ENCODE measurements at places on chromosomes 16 and 17.

DNA sequence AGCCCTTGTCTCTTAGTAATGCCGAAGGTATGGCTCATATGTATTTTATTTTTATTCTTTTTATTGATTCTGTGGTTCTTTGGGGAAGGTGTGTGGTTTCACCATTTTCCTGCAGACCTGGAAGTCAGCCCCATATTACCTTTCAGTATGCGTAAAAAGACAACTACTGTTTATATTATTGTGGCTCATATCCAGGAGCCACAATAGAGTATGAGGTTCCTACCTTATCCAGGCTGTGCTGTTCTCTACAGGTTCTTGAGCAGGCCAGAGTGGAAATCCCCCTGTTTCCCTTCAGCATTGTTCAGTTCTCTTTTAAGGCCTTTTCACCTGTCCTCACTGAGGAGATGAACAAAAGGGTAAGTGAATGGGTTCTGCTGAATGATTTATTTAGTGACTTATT, 33.2 kb downstream of the REXO5 start:
- DNase-seq, result no peak

DNA sequence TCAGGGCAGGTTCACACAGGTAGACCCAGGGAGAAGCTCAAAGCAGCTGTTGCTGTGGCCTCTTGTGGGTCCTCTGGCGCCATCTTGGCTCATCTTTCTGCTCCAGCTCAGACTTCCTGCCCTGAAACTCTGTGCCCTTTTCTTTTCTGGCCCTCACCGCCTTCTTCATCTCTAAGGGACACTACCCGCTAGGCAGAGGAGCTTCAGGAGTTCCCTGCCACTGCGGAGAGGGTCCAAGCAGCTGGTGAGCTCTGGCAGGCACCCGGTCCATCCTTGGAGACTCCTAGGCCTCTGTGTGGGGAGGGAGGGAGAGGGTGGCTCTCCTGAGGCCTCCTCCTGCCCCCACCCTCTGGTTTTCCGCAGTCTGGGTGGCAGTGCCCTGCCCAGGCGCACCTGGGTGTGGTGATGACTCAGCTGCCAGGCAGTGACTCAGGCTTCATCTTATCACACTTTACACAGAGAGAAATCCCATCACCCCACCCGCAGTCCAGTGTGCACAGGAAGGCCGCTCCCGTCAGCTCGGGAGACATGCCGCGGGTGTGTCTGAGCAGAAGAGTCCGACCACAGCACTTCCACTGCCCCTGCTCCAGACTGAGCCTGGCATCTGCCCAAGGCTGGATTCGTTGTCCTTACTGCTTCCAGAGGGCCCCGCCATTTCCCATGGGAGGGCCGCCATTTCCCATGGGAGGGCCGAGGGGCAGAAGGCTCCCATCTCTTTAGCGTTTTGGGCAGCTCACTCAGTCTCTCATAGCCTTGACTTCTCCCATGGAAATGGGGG, 7.3 kb downstream of the NT5C start:
- DNase-seq, result peak; percentile 60

GRCh38 chr17:67143318-67143717, 99.0 kb downstream of the CACNG1 start:
- DNase-seq, result no peak

- DNase-seq, result no peak
Observed at GRCh38 chr16:21560462-21560861, 38.9 kb upstream of the METTL9 start.
